Aorta (tissue), 5 donors: ENCODE measurements at places on chromosomes 12 and 14. TPM values are rescaled to one million over a fixed set of nuclear protein-coding genes. Genes with fewer than 3 reads are reported as not detected.

GRCh38 chr14:46734286-46734685, 82.7 kb upstream of the RPL10L start:
- H3K27ac ChIP-seq = no peak overlapping the region
- H3K4me3 ChIP-seq = no peak overlapping the region
- no peaks in the 10 kb centered on the region for H3K36me3 ChIP-seq
- DNase-seq = no peak
- no peaks in the 10 kb centered on the region for H3K27me3 ChIP-seq

The A2M gene
- total RNA-seq = 2,139 TPM

GRCh38 chr12:58795825-58796224, 124.5 kb downstream of the LRIG3 start:
- H3K4me1 ChIP-seq = no peaks in the 10 kb centered on the region
- no peak overlapping the region for H3K27ac ChIP-seq
- DNase-seq = no peak
- H3K36me3 ChIP-seq = no peaks in the 10 kb centered on the region
- no peaks in the 10 kb centered on the region for H3K27me3 ChIP-seq

GRCh38 chr12:53750812-53751335, 905 bp downstream of the CISTR start:
- no peak overlapping the region for H3K27ac ChIP-seq
- no peaks in the 10 kb centered on the region for H3K27me3 ChIP-seq
- DNase-seq = no peak
- H3K36me3 ChIP-seq = no peaks in the 10 kb centered on the region

DNA sequence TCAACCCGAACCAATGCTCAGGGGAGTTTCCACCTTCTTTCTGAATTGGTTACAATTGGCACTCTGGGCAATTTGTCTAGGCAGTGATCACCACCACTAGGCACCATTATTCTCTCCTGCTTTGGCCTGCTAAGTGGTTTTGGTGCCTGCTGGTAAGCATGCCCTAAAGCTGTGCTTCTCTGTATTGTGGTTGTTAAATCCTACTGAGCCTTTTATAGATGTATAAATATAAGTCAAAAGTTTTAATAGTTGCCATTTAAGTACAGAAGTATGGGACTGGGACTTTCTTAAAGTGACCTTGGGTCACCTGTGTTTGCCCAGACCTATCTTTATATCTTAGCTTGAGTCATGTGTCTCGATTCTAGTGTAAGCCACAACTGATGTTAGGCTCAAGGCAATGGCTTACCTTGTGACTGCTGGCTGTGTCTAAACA, 475.9 kb downstream of the SLC16A7 start:
- DNase-seq = no peak
- H3K27me3 ChIP-seq = no peaks in the 10 kb centered on the region
- H3K4me3 ChIP-seq = no peak overlapping the region
- H3K36me3 ChIP-seq = no peaks in the 10 kb centered on the region
- H3K4me1 ChIP-seq = no peaks in the 10 kb centered on the region

DNA sequence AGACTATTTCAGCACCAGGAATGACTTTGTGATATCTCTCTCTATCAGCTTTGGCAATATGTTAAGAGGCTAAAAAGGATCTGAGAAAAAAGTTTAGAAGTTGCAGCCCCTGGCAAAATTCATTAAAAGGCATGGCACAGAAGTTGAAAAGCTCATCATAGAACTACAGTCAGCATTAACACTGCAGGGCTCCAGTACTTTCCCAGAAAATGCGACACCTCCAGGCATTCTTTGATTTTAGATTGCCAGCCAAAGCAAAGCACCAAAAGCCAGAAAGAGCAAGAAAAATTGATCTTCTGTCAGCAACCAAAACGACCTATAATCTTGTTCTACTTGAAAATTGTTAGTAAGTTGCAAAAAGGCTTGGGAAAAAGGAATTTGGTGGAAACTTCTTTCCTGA, 713.5 kb downstream of the FSCB start:
- no peaks in the 10 kb centered on the region for H3K36me3 ChIP-seq
- no peaks in the 10 kb centered on the region for H3K4me1 ChIP-seq
- H3K27me3 ChIP-seq = no peaks in the 10 kb centered on the region
- H3K4me3 ChIP-seq = no peak overlapping the region
- H3K27ac ChIP-seq = no peak overlapping the region

The ARHGEF25 gene
- total RNA-seq = 73.0 TPM

The MLEC gene
- total RNA-seq = 67.4 TPM
